ENCODE measurements at places on chromosomes 12 and 14.

DNA sequence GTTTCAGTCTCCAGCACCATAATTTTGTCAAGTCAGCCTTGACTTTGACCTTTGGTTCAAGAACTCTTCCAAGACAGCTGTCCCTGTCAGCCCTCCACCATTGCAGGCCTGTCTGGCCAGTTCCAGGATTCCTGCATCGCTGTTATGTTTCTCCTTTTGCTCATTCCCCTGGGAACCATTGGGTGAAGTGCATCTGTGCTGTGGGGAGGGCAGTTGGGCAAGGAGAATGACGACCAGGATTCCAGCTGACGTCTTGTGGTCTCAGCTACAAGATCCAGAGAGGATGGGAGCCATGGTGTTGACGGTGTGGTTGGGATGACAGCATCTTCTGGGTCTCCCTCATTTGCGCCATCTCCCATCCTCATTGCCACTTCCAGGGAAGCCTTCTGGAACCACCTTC, 45.9 kb upstream of the SLC24A4 start:
- DNase-seq = no peak

DNA sequence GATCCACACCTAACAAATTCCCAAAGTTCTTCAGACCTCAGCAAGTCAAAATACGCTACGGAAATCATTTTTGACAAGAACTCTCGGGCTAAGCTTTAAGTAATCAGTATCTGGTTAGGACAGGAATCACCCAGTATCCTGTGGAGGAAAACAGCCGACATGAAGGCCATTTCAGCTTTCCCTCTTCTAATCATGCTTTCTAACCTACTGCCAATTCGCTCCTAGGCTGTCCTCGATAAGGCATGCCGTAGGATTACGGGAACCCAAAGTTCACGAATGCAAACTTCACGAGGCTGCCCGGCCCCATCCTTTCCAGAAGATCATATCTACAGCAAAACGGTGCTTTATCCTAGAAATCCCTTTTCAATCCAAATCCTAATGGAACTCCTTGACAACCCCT, 81.8 kb upstream of the PTPRB start:
- DNase-seq = no peak

DNA sequence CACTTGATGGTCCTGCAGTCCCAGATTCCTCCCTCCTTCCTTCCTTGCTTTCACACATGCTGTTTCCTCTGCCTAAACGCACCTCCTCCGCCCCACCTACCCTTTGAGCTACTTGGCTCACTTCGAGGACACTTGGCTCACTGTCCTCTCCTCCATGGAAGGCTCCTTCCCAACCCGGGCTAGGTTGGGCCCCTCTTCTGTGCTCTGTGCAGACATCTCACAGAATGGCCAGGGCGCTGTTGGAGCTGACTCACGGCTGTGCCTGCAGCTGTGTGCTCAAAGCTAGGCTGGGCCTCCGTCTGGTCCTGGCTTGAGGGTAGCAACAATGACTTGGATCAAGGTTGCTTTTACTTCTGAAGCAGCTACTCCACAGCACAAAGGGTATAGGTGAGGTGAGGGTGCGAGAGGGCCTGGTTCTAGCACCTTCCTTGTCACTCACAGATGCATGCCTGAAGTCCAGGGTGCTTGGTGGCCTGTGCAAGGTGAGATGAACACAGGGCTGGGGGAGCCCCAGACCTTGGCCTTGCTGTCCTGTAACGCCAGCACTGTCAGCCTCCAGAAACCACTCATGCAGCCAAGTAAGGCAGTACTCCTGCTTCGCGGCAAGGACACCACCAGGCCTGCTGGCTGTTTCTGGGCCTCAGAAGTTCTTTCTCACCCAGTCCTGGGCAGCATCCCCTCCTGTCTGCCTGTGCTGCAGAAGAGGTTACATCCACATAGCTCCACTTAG, 61.8 kb downstream of the GALNT16 start:
- no peak for DNase-seq

DNA sequence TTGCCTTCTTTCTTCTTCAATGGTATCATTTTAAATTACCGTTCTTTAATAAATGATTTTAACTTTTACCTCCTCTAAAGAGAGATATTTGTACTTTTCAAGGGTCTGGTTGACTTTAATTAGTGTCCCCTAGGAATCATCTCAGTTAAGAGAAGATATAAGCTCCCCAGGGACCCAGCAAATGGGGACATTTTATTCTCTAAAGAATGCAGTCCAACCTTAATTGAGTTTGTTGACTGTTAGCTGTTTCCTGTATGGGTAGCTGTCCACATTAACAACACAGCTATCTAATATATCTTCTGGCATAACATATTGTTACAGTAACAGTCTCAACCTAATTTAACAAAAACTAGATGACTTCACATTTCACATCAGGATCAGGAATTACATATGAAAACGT, 241.6 kb upstream of the NPAS3 start:
- no peak for DNase-seq

- no peak for DNase-seq
Observed at GRCh38 chr14:93629643-93630042, 158.6 kb downstream of the PRIMA1 start.

- DNase-seq = no peak
Observed at GRCh38 chr12:109605599-109606228, 32.1 kb downstream of the MVK start.

GRCh38 chr12:68481181-68481941, 129.3 kb upstream of the RAP1B start:
- peak; percentile 42 for DNase-seq

DNA sequence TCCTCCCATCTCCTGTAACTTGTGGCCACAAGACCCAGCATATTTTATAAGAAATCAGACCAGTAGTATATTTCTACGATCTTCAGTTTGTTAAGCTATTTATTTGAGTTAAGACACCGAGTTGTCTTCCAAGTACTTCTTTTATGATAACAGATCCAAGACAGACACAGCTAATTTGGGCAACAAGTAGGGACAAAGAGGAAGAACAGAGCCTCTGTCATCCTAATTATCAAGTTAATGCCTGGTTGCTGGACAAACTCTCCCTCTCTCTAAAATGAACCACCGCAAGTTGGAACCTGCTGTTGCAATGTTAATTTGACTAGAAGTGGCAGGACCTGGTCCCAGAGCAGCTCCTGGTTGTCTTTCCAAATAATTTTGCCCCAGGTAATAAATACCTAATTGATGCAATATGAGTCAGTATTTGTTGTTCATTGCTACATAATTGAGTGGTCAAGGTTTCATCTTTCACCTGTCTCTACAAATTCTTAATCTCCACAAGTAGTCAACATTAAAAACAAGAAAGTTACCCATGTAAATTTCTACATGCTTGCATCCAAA, 323.7 kb downstream of the PAWR start:
- DNase-seq = no peak

GRCh38 chr14:34004881-34005280, 54.0 kb upstream of the EGLN3 start:
- DNase-seq = no peak

- no peak for DNase-seq
Observed at GRCh38 chr14:52046376-52046917, 22.4 kb downstream of the NID2 start.

Data from KBM-7 (cell line).